ENCODE measurements at places on chromosomes 3 and 15.

GRCh38 chr3:28645149-28645548 lies 296.5 kb upstream of the AZI2 start:
- DNase-seq = no peak

- no peak for DNase-seq
These were observed 5.0 kb downstream of the PTH1R start for GRCh38 chr3:46882377-46883053.

GRCh38 chr15:65918945-65919344 lies 49.7 kb downstream of the RAB11A start:
- DNase-seq = no peak

DNA sequence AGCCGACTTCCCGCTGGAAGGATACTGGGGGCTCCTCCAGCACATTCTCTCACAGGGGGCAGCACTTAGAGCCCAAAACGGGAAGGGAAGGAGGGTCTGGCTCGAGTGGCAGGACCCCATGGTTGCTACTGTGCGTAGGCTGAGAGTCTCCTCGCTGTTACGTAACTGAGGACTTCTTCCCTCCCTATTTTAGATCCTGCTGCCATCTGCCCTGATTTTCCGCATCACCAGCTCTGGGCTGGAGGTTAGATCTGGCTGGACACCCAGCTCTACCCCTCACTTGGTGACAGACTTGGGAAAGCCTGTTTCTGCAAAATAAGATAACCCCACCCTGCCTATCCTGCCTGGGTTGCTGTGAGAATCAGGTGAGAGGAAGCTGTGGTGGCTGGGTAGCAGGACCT lies 47.7 kb downstream of the BDH1 start:
- DNase-seq = no peak

GRCh38 chr15:65110676-65111292 lies 4.2 kb downstream of the UBAP1L start:
- DNase-seq = no peak

Data from NCI-H1048 (cell line).